Activated gamma-delta T cell treated with Interleukin-2 at 50 U/mL for 16 hours (primary cell): ENCODE measurements at places on chromosomes 13 and 19.

- DNase-seq = no peak
Observed at GRCh38 chr13:76993021-76993420, 1.1 kb downstream of the CLN5 start.

DNA sequence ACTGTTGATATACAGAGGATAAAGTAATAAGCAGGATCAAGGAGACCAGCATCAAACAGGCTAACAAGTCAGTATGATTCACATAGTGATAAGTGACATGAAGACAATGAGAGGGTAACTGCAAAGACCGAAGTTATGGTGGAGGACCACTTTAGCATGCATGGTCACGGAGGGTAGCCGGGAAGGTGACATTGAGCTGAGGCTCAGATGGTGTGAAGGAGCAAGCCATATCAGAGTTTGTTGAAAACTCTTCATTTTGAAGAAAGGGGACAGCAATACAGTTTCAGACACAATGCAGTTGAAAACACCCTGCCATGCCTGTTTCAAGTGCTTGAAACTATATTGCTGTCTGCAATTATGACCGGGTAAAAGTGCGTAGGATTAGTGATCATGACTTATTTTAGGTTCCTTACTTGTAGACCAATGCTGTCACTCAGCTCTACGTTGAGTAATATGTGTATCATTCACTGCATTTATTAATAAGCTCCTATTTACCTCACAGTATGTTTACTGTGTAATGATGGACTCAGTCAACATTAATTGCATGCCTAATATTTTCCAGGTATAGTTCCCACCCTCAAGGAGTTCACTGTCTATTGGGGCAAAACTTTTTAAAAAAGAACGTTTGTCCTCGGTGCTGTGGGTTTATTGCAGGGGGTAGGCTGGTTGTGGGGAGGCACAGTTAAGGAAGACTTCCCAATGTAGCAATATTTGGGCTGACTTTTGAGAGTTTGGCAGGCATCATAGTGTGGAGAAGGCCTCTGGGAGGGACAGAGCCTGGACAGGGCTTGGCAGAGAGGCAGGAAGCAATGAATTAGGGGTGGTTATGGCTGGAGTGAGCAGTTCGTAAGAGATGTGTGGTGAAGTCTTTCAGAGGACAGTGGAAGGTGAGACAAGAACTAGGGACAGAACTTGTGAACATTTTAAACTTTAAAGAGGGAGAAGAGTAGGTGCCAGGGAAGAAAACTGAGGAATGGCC lies 3.2 kb downstream of the UBAC2 start:
- DNase-seq = no peak

GRCh38 chr19:39951686-39952085 lies 17.3 kb upstream of the FCGBP start:
- DNase-seq = no peak

GRCh38 chr13:30338331-30338851 lies 31.0 kb upstream of the KATNAL1 start:
- no peak for DNase-seq

DNA sequence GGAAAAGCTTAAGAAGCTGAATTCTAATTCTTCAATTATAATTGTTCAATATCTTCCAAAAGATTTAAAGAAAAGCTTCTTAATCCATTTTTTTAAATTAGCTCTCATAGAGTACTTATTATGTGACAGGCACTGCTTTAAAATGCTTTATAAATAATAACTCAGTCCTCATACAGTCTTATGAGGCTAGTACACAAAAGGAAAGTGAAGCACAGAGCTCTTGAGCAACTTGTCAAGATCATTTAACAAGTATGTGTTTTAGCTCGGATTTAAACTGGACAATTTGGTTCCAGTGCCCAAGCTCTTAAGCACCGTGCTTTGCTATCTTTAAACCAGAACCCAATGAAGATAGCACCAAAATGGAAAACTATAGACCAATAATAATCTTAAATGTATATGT lies 106.1 kb downstream of the DHRS12 start:
- no peak for DNase-seq

DNA sequence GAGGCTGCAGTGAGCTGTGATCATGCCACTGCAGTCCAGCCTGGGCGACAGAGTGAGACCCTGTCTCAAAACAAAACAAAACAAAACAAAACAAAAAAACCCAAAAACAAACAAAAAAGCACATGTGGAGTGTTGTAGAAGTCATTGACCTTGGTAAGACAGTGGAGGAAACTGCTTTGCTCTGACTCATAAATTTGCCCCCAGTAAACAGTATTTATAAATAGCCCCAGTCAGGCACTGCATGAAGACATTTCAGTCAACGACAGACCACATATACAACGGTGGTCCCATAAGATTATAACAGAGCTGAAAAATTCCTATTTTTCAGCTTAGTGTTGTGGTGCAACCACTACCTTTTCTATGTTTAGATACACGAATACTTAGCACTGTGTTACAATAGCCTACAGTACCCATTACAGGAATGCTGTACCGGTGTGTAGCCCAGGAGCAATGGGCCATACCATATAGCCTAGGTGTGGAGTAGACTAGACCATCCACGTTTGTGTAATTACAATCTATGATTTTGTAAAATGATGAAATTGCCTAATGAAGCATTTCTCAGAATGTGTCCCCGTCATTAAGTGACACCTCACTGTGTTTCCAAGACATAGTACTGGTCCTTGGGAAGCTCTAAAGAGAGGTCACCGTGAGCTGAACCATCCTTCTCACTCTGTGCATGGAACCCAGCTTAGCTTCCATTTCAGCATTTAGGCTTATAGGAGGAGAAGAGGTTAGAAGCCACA lies 1.1 kb downstream of the ARL11 start:
- no peak for DNase-seq

DNA sequence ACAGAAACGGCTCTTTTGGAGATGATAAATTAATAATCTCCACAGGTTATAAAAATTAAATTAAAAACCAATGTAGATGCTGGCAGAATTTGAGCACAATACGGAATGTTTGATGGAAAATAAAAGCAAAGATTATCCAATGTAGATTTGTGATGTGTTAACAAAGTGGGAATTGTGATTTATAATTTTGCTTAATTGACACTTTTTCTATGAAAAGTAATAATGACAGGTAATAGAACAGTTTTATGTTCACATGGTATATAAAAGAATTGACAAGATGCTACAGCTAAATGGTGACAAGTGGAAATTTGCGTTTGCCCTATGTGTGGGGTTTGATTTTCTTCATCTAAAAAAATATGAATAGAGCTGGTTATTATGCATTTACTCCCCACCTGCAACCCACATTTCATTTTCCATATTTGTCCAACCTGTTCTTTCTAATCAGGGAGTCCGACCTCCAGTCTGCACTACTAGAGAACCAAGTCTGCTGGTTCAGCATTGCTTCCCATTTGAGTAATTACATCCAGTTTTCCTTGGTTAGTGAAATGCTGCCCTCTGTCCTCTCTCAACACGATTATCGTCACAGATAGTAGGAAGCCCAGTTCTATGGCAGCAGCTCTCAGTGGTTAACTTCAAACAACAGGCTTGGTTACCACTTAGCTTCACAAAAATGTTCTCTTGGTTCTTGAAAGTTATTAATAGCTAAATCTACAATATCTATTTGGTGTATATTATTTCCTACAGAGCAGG lies 61.4 kb upstream of the SLITRK1 start:
- DNase-seq = no peak

- no peak for DNase-seq
Observed at GRCh38 chr13:69296130-69296529, 811.5 kb upstream of the ATXN8OS start.
